Vagina (tissue), 2 donors: ENCODE measurements at places on chromosomes 13 and 19.
A peak's percentile ranks its signal among the peaks of the same experiment; 100 is the strongest.

DNA sequence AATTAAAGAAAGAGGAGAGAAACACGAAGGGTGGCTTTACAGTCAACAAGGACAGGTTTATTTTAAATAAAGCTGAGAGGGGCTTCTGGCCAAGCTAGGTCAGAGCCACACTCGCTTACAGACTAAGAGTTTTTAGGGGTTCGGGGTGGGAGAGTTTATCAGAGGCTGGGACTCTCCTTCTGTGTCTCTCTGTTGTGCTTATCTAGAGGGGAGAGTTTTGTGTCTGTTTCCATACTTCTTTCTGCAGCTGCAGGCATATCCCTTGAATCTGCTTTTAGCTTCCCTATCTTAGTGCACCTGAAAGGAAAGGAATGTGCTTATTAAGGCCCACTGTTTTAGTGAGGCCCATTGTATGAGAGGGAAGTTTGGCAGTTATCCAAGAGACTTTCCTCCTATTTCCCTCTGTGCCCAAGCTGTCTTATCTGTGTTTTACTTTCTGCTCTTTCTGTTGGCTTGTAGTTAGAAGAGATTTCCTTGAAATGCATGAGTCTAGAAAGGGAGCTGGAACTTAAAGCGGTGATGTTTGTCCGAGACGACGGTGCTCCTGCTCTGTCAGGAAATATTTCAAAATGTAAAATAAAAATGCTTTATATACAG, 275.3 kb downstream of the KCTD12 start:
- no peak for DNase-seq

DNA sequence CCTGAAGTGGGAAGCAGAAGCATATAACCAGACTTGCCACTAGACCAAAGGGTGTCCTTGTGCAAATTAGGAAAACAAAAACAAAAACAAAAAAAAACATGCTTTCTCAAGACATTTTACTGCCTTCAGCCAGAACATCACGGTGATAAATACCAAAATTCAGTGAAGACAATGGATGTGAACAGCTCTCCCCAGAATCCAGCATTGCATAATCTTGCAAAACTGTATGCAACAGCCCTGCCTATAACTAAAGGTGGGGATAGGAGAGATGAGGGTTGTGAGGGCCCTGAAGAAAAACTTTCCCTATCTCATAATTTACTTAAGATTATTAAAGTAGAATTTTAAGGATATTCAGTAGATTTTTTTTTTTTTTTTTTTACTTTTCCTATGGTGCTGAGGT, 24.9 kb upstream of the NDFIP2 start:
- no peak for DNase-seq

DNA sequence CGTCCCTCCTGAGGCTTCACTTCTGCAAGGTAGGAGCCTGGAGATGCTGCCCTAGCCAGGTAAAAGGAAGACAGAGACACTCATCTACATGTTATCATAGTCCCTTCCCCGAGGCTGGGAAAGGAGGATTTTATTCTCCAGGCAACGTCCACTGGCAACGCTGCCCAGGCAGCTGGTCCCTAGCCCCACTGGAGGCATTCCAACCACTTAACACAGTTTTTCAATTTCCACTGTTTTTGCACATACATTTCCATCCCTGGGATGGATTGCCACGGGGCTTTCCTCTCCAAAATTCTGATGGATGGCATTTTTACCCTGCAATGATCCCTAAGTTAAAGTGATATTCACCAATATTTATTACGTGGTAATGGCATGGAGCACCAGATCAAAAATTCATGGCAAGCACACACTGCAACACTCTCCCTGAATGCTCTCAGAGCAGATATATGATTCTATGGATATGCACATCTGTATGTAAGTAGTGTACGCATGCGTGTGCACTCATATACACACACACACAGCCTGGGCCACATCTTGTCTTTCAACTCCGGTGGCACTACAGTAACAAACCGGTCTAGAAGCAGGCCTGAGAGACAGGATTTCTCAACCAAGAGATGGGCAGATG, 322.3 kb upstream of the TSHZ3 start:
- no peak for DNase-seq

DNA sequence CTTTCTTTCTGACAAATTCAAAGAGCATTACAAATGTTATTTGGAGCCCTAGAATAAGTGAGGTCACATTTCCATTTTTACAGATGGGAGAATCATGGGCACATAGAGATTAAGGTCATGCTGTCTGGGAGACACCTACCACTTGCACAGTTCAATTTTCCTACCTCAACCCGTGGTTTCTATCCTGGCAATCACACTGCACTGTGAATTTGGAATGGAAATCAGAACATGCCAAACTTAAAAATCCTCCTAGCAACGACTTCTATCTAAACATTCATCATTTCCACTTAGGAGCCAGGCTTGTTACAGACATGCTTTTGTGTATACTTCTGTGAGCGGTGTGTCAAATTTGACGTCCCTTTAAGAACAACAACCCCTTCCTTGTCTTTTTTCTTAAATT, 251.5 kb downstream of the DNAJC15 start:
- DNase-seq, result no peak

DNA sequence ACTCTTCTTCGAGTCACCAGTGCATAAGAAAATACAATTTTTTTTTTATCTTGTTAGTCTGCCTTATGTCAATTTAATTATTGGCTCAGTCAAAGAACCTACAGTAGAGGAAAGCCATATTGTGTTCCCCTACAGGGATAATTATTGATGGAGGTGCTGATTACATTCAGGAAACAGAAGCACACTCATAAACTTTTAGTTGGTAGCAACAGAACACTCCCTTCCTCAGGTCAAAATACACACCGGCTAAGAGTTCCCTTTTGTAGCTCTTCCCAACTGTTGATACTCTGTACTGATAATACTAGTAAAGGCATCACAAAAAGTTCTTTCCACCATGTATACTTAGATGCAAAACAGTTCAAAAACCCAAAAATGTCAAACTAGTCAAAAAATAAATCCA, 18.4 kb downstream of the FOXO1 start:
- DNase-seq, result no peak

DNA sequence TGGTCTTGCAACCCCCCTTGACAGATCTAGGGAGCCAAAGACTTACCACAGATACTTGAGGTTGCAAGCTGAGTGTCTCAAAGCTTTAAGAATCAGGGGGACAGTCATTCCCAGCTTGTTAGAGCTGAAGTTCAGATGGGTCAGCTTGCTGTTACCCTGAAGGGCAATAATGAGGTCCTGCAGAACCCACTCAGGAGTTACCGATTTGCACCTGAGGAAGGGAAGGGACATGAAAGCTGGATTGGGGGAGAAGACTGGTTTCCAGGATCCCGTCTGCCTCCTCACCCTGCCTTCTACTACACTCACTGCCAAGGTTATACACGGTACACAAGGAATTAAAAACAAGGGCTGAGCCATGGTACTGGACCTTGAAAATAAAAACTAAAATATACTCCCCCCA, 24.4 kb downstream of the NLRP13 start:
- peak; percentile 72 for DNase-seq

DNA sequence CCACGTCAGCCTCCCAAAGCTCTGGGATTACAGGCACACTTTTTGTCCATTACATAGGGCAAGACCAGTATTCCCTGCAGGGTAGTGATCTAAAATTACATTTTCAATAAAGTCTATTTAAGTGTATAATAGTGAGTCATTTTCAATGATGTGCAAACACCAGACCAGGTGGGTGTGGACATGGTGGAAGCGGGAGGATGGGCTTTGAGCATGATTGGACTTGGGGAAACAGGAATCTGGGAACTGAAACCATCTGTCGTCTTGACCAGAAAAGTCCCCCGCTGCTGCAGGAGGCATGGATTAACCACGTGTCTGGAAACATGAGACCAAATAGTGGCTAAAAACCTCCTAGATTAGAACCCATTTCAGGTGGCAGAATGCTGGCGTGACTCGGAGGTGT, 4.9 kb downstream of the FXYD3 start:
- no peak for DNase-seq

DNA sequence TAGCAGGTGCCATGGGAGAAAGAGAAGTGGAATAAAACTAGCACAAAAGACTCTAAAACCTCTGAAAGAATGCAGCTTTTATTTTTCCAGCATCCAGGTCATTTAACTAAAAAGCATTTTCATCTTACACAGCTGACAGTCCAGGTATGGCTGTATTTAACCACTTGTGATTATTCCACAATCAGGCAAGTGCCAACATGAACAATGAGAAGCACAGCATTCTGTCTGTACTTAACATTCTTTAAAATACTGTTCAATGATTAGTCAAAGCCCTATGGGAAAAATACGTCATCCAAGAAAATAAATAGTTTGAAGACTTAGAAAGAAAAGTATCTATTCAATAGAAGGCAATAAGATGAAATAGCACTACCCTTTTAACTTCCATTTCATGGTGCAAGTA, 246.9 kb downstream of the LIG4 start:
- no peak for DNase-seq

DNA sequence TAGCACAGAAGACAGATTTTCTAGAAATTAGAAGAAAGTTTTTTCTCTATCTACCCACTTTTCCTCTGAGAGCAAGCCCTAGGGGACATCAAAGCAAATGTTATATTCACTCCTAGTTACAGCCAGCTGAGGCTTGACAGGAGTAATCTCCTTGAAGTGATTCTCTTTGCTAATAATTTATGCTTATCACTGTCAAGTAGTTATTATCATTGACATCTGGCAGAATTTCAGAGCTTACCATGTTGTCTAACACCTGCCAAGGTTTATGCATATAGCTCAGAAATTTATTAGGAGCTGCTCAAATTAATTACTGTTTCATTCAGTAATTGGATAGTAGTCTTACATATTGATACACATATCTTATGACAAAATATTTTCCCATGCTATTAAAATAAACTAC, 465.9 kb upstream of the ATXN8OS start:
- DNase-seq, result no peak
